A673 (cell line): ENCODE measurements at places on chromosomes 1 and 21. TPM values are rescaled to one million over a fixed set of nuclear protein-coding genes. Genes with fewer than 3 reads are reported as not detected.

Gene LAMTOR5
- total RNA-seq: 138 and 144 TPM in 2 replicates

Gene SLC27A3
- total RNA-seq: 5.0 and 5.7 TPM in 2 replicates

GRCh38 chr1:186738926-186739325 is 58.7 kb upstream of the PTGS2 start:
- DNase-seq: no peak

DNA sequence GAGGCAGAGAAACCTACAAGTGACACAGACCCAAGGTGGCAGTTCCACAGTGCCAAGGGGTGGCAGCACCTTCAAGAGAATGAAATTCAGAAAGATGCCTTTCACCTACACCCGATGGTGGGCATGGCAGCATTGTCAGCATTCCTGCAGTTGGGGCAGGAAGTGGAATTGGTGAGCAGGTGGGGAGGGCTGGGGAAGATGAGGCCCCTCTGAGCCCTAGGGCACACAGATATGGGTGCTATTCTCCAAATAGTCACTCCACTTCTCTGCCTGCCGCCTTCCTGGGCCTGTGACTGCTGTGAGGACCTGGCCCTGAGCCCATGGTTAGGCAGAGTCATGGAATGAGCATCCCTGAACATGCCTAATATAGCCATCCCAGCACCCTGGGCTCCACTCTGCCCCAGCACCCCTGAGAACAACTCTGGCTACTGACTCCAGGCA is 8.3 kb downstream of the SHISA4 start:
- no peak for DNase-seq

GRCh38 chr1:88327391-88328267 is 356.4 kb upstream of the PKN2 start:
- peak; percentile 93 for DNase-seq

DNA sequence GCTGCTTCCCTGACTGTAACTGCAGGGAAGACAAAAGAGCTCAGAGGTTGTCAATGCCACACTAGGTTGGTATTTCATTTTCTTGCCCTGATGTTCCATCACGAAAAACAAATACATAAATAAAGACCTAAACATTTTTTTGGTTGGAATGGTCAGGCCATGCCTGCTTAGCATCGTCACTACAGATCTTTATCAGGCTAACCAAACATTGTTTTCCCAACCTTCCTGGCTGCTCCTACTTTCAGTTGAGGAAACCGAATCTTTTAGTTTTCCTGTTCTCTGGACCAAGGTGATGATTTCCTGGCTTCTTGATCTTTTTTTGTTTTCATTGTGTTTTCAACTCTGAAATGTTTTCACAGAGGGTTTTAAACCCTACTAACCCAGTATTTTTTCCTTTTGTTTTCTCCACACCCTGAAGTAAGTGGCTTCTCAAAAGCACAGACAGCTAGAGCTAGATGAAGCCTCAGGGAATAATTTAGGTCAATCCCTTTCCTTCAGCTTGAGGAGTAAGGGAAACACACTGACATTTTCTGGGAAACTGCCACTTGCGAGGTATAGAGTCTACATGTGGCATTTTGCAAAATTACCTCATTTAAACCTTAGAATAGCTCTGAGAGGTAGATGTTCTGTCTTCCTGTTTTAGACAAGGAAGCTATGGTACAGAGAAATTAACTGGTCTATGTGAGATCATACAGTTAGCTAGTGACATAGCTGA is 67.2 kb upstream of the CNN3 start:
- DNase-seq: no peak

GRCh38 chr1:21530368-21531016 is 21.3 kb downstream of the ALPL start:
- DNase-seq: no peak

Gene CELA3B
- total RNA-seq: not detected in 2 replicates

Gene SH2D2A
- total RNA-seq: 3.5 and 6.0 TPM in 2 replicates

DNA sequence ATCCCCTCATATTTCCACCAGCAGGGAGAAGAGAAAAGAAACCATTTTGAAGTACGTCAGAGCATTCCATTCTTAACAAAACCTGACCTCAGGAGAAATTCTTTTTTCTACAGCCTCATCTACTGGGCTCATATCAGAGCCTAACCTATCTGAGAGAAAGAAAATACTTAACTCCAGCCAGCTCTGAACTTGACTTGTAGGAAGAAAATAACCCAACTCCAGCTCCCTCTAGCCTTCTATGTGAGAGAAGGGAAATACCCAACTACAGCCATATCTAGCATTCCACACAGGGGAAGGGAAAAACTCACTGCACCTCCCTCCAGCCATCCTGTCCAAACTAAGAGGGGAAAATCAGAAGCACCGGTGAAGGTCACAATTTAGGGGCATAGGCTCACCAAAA is 57.7 kb downstream of the SPATA6 start:
- no peak for DNase-seq

DNA sequence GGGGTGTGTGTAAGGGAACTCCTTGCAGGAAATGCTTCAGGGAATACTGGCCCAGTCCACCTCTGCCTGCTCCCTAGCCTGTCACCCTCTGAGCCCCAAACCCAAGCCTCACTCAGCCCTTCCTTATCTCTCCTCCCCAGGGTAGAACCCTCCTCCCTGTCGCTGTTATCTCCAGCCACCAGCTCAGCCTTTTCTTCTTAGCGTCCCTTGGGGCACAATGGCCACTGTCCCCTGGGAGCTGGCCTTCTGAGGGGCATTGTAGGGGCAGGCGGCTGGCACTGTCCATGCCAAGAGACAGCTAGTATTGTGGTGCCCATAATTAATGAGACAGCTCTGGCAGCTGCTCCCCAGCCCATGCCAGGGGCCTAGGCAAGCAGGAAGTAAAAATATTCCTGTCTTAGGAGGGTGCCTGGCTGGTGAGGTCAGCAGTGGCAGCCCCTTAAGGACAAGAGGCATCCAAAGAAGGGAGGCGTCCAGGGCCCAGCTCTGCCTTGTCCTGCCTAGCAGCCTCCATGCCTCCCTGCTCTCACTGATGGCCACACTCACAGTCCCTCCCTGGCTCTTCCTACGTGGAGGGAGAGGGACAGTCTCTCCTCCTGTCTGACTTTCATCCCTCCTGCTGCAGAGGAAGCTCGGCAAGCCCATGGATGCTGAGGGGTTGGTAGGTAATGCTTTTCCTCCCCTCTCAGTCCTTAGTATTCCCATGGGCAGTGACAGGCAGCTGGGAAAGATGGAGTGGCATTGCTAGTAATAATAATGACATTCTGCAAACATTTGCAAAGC is 37.5 kb downstream of the KCNQ4 start:
- DNase-seq: no peak

- peak; percentile 62 for DNase-seq
Observed at GRCh38 chr1:184150776-184151531, 99.4 kb downstream of the TSEN15 start.

GRCh38 chr1:159430985-159431384 is 1.0 kb upstream of the OR10J4 start:
- DNase-seq: no peak

Gene F11R
- total RNA-seq: 2.3 and 4.1 TPM in 2 replicates

Gene CTTNBP2NL
- total RNA-seq: 28.1 and 32.7 TPM in 2 replicates

GRCh38 chr1:119660253-119661083 is 12.4 kb upstream of the ZNF697 start:
- DNase-seq: no peak

DNA sequence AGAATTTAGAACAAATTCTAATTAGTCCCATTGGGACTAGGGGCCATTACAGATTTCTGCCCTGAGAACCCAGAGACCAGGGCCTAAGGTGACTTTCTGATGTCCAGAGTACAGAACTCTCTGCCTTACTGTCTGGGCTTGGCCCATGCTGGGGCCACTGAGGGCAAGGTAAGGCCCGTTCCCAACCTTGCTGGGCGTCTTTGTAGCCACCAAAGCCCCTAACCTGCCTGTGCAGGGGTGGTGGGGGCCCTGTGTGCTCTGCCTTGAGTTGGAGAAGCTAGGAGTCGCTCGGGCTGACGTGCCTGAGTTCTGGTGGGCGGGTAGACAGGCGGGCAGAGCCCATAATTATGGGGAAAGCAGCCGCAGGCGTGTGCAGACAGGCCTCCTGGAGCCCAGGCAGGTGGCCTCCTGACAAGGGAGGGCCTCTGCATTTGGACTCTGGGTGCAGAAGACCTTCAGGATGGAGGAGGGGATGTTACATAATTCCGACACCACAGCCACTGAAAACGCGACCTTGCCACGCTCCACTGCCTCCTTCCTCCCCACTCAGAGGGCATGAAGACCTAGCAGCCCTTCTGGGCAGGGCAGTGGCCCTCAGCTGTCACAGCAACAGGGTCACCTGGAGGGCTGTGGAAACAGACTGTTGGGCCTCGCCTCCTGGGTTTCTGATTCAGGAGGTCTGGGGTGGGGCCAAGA is 239.9 kb upstream of the TMEM51 start:
- no peak for DNase-seq

Gene RNU1-1
- 1,866 and 1,908 TPM in 2 replicates for total RNA-seq

Gene SH3BGR
- 2.9 and 4.9 TPM in 2 replicates for total RNA-seq

DNA sequence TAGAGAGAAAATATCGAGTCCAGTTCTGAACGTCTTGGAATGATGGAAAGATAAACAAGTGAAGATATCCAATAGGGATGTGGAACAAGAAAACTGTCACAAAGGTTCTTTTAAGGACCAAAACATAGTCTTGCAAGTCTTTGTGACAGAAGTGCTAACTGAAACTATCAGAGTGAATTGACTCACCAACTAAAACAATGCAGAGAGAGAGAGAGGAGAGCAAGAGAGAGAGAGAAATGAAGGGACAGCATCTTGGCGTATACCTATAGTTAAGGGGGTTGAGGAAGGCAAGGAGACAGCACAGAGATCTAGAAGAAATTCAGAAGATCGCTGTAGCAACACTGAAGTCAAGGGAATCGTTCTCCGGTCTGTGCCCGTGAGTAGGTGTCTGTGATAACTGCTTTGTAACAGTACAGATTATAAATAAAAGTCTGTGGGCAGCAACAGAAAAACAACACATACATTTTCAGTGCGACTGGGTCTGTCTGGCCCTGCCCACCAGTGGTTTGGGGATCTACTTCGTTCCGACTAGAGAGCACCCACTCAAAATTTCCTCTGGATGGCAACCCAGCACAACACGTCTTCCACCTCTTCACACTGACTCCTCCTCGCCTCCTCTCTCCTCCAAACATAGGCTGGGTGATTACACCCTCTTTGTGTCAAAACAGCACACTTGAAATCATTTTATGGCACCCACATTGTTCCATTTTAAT is 4.8 kb upstream of the COA6 start:
- DNase-seq: no peak

GRCh38 chr1:145926686-145927062 is 610 bp downstream of the RBM8A start:
- DNase-seq: no peak

GRCh38 chr1:212353181-212353580 is 61.5 kb downstream of the PACC1 start:
- no peak for DNase-seq

Gene RIPPLY3
- 5.0 and 6.2 TPM in 2 replicates for total RNA-seq

Gene DCST2
- 0.21 TPM in 1 of 2 replicates, not detected in the other for total RNA-seq

Gene PKP1
- 492 and 535 TPM in 2 replicates for total RNA-seq

GRCh38 chr1:245997471-245998258 is 509.4 kb downstream of the SMYD3 start:
- no peak for DNase-seq

DNA sequence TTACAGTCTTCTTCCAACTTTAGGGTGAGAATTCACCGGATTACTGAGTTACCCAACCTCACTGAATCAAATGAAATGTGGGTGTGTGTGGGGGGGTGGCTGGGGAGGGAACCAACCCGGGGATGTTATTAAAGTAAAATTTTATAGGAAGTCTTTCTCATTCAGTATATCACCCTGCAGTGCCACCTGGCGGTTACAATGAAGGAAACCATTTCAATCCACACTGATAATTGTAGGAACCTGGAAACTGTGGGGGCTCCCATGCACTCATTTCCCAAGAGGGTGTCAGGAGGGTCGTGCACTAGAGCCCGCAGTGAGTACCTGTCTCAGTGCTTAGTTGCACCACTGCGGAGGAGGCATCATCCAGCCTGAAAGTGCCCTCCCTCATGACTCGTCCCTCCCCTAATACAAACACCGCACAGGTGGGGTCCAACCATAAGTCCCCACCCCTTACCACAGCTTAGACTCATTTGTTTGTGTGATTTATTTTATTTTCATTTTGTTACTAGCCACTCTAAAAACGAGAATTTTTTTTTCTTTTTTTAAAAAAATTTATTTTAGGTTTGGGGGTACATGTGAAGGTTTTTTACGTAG is 29.1 kb upstream of the IGSF5 start:
- peak; percentile 58 for DNase-seq

- no peak for DNase-seq
Observed at GRCh38 chr1:28845786-28846543, 34.0 kb downstream of the OPRD1 start.

Gene EXO1
- total RNA-seq: 37.7 and 46.6 TPM in 2 replicates

Gene MXRA8
- total RNA-seq: 0.55 and 0.73 TPM in 2 replicates

Gene C2CD2
- total RNA-seq: 9.2 and 10.8 TPM in 2 replicates
